ENCODE measurements at places on chromosomes 4 and X.

DNA sequence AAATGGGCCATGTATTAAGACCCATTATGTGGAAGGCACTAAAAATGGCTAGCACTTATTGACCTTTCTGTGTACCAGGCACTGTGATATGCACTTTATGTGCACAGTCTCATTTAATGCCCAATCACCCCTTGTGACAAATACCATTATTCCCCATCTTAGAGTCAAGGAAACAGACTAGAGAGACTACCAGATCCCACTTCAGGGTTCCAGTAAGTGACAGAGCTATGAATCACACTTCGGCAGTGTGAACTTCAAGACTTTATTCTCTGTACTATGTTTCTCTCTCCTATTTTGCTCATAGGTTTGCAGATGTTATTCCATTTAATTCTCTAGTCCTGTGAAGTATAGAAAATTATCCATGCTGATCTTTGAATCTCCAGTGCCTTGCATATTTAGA is 107.0 kb downstream of the NFKB1 start:
- DNase-seq = no peak

DNA sequence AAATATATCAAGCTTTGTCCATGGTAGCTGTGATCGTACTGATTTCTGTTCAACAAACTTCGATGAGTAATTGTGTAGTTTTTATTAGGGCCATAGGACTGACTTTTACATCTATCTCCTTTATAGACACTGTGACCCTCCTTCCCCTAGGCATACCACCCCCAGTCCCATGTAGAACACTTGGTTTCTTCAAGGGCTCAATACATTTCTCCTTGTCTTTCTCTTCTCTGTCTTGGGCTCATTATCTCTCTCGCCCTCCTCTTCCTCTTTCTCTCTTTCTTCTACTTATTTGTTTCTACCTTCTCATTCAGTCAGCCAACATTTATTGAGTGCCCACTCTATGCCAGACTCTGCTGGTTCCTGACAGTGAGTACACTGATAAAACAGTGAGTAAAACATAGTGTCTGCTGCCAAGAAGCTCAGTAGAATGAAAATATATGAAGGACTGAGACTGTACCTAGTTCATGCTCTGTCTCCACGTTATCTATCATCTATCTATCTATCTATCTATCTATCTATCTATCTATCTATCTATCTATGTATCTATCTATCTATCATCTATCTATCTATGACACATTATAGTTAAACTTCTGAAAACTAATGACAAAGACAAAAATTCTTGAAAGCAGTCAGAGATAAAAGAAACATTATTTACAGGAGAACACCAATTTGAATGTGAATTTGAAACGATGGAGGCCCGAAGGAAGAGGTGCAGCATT is 122.8 kb downstream of the RBMX2 start:
- no peak for DNase-seq

DNA sequence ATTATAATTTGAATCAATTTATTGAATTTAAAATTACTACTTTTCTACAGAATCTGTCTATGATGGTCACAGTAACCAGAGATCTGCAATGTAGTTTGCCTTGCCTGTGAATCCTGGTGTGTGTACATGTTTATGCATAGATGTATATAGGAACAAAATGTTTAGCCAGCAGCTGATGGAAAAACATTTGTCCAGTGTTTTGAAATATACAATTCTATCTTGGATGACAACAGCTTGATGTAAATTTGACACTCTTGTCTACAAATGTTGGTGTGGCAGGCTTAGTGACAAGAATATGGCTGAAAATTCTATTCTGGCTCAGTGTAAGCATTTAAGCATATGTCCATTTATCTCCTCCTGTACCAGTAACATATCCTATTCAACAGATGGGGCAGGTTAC is 229.4 kb downstream of the RCHY1 start:
- no peak for DNase-seq

DNA sequence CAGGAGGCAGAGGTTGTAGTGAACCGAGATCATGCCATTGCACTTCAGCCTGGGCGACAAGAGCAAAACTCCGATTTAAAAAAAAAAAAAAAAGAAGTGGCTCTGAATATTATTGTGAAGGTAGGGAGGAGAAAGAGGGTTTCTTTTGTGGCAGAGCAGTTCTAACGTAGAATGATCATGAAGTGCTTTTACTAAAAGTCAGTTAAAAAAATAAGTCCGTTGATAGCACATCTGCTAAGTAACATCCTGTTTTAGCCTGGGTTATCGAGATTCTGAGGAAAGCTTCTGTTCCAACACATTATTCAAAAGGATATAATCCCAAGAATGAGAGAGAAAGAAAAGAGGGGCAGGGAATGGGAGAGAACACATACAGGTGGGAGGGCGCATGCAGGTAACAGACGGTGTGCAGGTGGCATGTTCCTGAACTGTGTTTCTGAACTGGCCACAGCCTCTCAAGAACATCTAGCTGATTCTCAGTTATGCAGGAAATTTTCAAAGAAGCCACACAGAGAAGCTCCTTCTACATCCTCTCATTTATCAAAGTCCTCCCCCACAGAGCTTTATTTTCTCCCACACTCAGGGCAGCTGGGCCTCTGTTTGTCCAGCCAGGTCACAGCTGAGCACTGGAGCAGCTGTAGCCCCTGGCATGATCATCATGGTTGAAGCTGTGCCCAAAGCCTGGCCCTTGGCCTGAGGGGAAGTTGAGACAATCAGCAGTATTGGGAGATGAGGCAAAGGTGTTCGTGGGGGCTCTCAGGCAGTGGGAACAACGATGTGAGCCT is 342.3 kb downstream of the ZNF674 start:
- no peak for DNase-seq

DNA sequence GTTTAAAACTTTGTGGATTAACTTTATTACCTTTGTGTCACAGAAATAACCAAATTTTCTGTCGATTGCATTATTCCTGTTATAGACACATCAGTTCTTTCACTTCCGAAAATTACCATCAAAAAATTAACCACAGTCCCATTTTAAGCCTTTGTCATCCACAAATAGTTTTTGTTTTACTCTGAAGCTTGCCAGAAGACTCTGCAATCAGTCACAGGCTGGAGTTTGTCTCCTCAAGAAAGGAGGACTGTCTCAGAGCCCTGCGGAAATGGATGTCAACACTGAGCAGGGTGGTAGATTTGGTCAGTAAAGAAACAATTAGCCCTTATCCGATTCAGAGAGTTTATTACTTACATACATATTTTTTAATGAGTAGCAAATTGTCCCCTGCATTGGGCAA is 20.1 kb upstream of the TCEAL4 start:
- no peak for DNase-seq

DNA sequence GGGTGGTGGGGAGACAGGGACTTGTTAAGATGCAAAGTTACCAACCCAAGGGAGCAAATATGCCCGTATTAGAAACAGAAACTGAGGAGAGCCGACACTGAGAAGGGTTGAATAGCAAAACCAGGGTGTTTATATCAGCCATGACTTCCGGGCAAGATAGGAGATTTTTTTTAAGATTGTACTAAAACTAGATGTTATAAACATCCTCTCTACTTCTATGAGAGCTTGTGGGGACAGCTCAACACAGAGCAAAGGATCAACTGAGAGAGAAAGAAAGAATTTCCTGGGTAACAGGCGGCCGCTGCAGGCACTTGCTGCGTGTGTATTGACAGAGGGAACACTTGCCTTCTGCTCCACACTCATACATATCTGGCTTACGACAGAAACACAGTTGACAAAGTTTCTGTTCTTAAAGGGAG is 49.1 kb upstream of the FBXW7 start:
- no peak for DNase-seq

DNA sequence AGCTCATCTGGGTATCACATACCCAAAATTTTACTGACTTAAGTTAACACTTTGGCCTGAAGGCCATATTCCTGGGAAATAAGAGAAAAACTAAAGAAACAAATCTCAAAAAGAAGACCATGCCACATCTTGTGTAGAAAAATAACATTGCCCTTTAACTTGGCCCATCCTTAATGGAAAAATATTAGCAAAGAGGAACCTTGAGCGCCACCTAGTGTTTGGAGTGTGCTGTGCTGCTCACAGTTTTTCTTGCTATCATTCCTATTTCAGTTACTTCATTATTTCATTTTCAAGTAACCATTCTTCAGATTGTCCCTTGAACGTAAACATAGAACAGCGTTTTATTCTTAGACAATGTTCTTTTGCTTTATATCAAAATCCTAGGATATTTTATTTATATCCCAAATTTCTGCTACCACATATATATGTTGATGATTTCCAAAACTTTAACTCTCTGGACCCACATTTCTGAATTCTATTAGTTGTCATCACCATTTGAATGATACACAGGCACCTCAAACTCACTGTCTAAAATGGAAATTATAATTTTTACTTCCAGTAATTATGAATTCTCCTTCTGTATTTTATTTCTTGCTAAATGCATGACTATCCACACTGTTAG is 999.0 kb upstream of the ADGRL3 start:
- peak; percentile 45 for DNase-seq

GRCh38 chrX:9638871-9639270 is 126.8 kb downstream of the GPR143 start:
- no peak for DNase-seq

GRCh38 chr4:185738038-185738552 is 73.9 kb downstream of the SORBS2 start:
- no peak for DNase-seq

DNA sequence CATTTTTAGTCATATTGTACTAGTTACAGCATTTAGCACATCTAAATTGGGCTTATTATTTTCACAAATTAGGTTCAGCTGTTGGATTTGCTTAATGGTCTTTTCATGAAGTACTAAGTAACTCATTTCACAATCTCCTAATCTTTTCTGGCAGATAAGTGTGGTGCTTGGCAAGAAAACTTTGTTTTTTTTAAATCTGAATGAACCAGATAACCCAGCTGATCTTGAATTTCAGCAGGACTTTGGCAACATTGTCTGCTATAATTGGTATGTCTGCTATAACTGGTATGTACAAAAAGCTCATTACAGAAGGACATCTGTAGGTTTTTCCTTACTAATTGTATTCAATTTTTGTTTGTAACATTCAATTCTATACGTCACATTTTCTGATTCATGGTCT is 22.7 kb downstream of the WDR19 start:
- DNase-seq = no peak

DNA sequence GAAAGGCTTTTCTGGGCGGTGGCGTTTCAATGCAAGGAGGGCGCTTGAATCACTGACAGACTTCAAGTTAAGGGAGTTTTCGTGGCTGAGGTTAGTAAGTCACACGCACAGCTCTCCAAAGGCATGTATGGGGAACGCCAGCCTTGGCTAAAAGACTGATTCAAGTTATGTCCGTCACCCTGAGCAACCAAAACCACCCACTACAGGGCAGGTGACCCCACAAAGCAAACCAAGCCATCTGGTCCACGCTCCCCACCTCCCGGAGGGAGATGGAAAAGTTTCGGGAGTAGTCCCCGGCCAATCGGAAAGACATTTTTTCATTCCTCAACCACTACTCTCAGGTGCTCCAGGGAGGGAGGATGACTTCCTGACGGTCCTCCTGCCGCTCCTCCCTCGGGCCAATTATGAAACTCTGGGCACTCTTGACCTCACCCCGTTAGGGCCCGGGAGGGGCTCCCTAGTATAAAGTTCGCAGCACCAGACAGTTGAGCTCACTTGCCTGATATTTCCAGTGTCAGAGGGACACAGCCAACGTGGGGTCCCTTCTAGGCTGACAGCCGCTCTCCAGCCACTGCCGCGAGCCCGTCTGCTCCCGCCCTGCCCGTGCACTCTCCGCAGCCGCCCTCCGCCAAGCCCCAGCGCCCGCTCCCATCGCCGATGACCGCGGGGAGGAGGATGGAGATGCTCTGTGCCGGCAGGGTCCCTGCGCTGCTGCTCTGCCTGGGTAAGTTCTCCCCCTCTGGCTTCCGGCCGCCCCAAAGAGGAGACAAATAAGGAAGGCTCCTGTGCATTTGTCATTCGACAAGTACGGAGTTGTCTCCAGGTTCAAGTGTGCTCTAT is at the start of gene EREG:
TSS of gene EREG (plus strand) at position 494 of the 840 bp plus-strand sequence. CDS start at position 658, 164 bp downstream.
- DNase-seq = peak; percentile 43

GRCh38 chrX:135396566-135396965 is 25.2 kb upstream of the SMIM10L2A start:
- no peak for DNase-seq

GRCh38 chrX:45428831-45429230 is 228.2 kb upstream of the DIPK2B start:
- DNase-seq = no peak

DNA sequence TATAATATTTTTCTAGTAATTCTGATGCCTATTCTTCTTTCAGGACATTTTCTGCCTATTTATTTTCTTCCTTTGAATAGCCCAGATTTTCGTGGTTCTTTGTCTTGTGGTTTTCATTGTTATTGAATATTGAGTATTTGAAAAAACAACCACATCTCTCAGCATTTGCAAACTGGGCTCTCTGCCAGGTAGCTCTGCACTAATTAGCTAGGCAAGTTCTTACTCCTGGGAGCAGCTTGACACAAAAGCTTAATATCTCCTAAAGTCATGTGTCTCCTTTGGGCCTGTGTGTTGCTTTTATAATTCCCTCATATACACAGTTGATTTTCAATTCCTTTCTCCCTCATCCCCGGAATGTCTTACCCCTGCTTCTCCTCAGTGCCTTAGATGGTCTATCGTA is 413.5 kb upstream of the GRIA3 start:
- no peak for DNase-seq

DNA sequence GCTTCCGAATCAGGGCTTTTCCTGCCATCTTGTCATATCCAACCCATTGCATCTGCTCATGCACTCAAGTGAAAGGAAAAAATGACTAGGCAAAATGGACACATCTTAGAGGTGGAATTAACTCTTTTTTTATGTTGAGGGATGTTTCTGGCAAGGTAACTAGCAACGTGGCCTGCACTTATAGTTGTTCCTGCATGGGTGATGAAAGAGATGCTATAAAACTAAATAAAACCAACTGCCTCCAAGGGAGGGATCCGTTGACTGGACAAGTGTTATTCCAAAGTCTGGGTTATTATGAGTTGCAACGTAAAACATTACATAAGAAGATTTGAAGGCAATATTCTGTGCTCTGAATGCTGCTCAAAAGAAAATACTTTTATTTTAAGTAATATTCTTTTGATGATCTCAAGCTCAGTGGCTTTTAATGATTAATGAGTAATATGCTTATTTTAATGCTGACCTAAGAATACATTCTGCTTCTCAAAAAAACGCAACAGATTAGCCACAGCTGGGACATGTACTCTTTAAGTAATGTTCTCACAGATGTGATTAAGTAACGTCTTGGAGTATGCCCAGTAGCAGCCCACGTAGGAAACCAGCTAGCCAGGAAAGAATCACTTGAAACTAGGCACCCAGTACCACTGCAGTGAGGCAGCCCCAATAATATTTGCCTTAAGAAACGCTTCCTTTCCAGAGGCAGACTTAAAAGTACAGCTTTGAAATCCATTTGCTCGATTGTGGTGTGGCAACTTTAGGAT is 27.4 kb downstream of the KLF3 start:
- DNase-seq = no peak

DNA sequence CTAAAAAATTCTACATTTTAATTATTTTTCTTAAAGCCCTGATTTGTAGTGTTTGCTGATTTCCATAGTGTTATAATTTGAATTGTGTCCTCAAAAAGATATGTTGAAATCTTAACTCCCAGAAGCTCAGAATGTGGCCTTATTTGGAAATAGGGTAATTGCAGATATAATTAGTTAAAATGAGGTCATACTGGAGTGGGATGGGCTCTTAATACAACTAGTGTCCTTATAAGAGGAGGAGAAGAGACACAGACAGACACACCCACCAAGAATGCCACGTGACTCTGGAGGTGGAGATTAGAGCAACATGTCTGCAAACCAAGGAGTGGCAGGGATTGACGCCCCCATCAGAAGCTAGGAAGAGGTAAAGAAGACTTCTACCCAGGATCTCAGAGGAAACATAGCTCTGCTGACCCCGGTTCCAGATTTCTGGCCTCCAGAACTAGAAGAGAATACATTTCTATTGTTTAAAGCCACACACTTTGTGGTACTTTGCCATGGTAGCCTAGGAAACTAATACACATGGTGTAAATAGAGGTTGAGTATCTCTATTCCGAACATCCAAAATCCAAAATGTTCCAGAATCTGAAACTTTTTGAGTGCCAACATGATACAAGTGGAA is 70.5 kb upstream of the IRF2 start:
- no peak for DNase-seq

Measured in liver (tissue), 10 donors.